ENCODE measurements at places on chromosomes 2 and 18.

GRCh38 chr2:162559194-162559593 is 215.3 kb downstream of the GCA start:
- DNase-seq: no peak

DNA sequence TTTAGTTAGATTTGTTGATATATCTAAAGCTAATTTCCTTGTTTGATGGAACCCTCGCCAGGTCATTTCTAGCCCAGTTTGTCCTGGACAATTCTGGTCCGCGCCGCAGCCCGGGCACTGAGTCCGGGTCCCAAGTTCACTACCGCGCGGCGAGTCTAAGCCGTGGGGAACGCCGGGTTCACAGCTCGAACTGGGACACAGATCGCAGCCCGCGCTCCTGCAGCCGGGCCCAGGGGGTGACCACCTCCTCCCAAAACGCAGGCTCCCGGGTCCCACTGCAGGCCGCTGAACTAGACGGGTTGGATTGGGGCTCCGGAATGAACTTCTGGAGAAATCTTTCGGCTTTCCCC is 681 bp downstream of the ACADL start:
- no peak for DNase-seq

- no peak for DNase-seq
These were observed 10.0 kb upstream of the KIDINS220 start for GRCh38 chr2:8847400-8847799.

GRCh38 chr18:26928670-26929313 is 63.3 kb upstream of the AQP4 start:
- DNase-seq: no peak

GRCh38 chr2:70679259-70679658 is 88.7 kb downstream of the ADD2 start:
- DNase-seq: no peak

- no peak for DNase-seq
These were observed 6.6 kb downstream of the TTLL4 start for GRCh38 chr2:218717262-218717661.

Measured in NCI-H187 (cell line).